ENCODE measurements at places on chromosomes 5 and 9.

- no peak for DNase-seq
- H3K27me3 ChIP-seq: peaks cover 6% of the 10 kb centered on the region
- H3K36me3 ChIP-seq: no peaks in the 10 kb centered on the region
- H3K4me3 ChIP-seq: no peak overlapping the region
Measured at GRCh38 chr9:7229571-7229970, 471.8 kb downstream of the KDM4C start.

DNA sequence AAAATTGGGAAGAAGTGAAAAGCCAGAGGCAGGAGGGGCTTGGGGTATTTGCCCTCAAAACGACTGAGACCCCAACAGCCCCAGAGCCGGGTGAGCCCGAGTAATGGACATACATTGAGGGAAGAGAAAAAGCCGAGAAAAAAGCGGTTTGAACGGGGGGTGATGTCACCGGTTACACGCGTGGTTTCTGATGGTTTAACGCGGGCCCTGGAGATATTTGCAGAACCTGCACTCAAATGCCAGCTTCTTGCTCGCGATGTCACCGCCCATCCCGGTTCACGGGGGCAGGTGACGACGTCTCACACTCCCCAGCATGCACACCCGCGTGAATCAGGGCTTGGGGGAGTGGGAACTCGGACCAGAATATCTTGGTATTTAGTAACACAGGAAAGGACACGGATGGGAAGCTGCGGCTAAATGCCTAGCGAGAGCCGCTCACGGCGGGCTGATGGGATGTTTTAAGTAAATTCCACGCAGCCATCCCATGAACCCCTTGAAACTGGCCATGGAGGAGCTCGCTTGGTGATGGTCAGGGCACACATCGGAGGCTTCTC lies 102.0 kb upstream of the RAPGEF1 start:
- H3K4me1 ChIP-seq: no peaks in the 10 kb centered on the region
- no peak overlapping the region for H3K27ac ChIP-seq
- H3K4me3 ChIP-seq: no peak overlapping the region
- no peak for DNase-seq
- H3K36me3 ChIP-seq: no peaks in the 10 kb centered on the region

DNA sequence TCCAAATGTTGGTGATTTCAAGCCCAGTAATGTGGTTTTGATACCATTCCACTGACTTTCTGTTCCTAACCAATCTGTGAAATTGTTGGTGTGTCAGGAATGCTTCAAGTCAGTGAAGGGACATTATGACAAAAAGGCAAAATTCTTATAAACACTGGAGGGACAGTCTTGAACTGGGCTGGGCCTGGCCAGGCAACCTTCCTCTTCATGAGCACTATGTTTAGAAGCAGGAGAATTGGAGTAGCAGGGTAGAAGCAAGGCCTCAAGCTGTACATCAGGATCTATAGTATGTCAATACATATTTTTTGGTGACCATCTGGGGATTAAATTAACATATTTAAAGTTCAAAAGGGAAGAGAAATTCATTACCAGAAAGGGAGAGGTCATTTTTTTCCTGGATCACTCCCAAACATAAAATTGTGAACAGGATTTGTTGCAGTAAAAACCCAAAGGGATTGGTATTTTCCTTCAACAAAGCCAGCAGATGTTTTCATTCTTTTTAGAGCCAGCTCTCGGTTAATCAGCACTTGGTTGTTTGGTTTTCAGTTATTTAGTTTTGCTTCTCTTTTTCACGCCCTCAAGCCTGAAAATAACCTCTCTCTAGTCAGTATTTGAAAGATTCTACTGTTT lies 77.9 kb upstream of the PIK3R1 start:
- no peaks in the 10 kb centered on the region for H3K36me3 ChIP-seq
- no peaks in the 10 kb centered on the region for H3K27me3 ChIP-seq
- H3K4me3 ChIP-seq: no peak overlapping the region
- H3K4me1 ChIP-seq: peaks cover 9% of the 10 kb centered on the region

DNA sequence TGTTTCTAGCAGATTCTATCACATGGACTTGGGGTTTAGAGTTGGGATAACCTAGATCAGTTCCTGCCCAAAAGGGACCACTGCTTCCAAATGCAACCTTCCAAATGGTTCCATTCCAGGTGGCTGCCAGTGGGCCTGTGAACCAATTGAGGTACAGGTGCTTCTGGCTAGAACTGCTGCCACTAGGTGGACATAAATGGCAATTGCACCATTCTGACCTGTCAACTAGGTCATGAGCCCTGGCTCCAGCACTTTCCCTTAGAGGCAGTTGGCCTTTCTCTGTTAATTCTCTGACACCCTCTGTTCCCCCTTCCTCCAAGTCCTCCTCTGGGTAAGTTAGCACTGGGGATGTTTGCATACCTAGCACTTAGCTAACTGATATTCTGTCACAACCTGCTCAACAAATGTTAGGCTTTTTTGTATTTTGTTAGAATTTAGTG lies 16.6 kb upstream of the HEMGN start:
- H3K36me3 ChIP-seq: peaks cover 7% of the 10 kb centered on the region
- DNase-seq: peak; percentile 34
- H3K4me3 ChIP-seq: no peak overlapping the region
- H3K4me1 ChIP-seq: no peaks in the 10 kb centered on the region

DNA sequence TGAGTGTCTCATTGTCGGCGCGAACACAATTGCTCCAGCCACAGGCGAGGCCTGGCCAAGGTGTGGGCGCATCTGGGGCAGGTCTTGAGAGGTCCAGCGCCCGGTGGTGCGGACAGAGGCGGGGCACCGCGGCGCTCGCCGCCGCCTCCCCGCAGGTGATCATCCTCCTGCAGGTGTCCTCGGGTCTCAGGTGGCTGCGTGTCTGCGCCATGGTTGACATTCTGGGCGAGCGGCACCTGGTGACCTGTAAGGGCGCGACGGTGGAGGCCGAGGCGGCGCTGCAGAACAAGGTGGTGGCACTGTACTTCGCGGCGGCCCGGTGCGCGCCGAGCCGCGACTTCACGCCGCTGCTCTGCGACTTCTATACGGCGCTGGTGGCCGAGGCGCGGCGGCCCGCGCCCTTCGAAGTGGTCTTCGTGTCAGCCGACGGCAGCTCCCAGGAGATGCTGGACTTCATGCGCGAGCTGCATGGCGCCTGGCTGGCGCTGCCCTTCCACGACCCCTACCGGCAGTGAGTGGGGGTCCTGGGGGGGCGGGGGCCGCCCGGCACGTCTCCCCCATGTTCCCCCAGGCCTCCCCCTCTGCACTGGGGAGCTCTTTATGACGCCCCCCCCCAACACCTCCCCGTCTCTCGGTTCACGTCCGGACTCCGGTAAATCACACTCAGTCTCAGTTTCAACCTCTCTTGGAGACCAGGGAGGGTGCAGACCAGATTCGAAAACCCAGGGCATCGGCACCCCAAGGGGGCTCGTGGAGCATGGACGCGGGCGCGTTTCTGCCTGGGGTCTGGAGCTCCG lies 446 bp downstream of the NXNL2 start:
- H3K36me3 ChIP-seq: no peaks in the 10 kb centered on the region
- H3K27me3 ChIP-seq: peaks cover 32% of the 10 kb centered on the region
- H3K4me3 ChIP-seq: peak overlapping the region; percentile 66
- peaks cover 21% of the 10 kb centered on the region for H3K4me1 ChIP-seq
- H3K27ac ChIP-seq: no peak overlapping the region
- no peak for DNase-seq

DNA sequence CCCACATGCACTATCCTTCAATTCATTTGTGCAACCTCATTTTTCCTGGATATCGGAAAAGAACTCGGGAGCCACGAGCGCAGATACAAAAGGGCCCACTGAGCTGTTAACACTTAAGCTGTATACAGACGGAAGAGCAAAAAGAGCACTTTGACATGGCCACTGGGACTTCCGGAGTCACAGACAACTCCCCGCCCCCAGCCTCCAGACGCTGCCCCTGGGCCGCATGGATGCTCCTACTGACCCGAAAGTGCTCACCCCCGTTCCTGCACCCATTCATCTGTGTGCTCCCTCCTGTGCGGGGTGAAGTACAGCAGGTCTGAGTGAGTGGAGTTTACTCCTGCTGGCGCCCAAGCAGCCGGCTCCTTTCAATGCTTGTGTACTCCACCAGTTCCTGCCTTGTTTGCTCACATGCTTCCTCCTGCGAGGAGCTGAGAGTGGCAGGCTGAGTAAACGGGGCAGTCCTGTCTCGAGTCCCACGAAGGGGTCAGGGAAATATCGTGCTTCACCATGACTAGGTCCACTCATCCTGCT lies 901.0 kb upstream of the CTNND2 start:
- no peaks in the 10 kb centered on the region for H3K27me3 ChIP-seq
- DNase-seq: no peak
- H3K4me3 ChIP-seq: no peak overlapping the region
- H3K4me1 ChIP-seq: no peaks in the 10 kb centered on the region
- no peak overlapping the region for H3K27ac ChIP-seq
- H3K36me3 ChIP-seq: no peaks in the 10 kb centered on the region

DNA sequence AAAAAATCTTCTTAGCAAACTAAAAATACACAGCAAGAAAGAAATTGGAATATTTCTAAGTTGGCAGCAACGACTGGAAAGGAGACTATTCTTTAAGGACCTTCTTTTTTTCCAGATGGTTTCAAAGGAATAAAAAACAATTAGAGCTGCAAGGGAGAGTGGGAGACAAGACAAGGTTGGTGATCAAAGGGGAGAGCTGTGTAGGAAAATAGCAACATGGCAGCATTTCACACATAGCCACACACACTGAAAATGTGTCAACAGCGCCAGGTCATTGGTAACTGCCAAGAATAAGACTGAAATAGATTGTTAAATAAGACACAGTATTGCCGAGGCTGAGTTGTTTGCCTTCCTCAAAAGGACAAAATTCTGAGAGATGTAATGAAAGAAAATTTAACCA lies 88.1 kb upstream of the TLE1 start:
- peaks cover 5% of the 10 kb centered on the region for H3K4me1 ChIP-seq
- H3K36me3 ChIP-seq: no peaks in the 10 kb centered on the region
- no peak overlapping the region for H3K27ac ChIP-seq
- H3K27me3 ChIP-seq: no peaks in the 10 kb centered on the region

- H3K36me3 ChIP-seq: no peaks in the 10 kb centered on the region
- peaks cover 4% of the 10 kb centered on the region for H3K27me3 ChIP-seq
- no peak overlapping the region for H3K27ac ChIP-seq
- no peak overlapping the region for H3K4me3 ChIP-seq
- DNase-seq: no peak
Measured at GRCh38 chr5:418162-419121, 24.5 kb upstream of the EXOC3 start.

DNA sequence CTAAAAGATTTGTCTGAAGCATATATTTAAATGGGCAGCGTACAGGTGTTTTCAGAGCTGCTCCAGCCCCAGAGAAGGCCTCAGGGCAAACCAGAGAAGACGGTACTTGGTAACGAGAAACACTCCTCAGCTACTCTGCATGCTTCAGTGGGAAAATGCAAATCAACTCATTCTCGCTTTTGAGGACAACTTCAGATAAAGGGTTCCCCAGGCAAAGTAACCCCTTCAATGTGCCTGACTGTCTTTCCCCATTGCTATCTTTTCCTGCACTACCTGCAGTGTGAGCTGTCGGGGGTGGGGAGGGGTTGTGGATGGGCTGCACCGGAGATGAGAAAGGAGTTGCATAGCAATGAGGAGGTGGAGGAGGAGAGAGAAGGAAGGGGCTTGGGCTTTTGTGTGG lies 339.7 kb upstream of the CLINT1 start:
- no peaks in the 10 kb centered on the region for H3K27me3 ChIP-seq
- no peaks in the 10 kb centered on the region for H3K36me3 ChIP-seq
- DNase-seq: peak; percentile 60
- peak overlapping the region; percentile 37 for H3K27ac ChIP-seq
